ENCODE measurements at places on chromosomes 2 and 18.

DNA sequence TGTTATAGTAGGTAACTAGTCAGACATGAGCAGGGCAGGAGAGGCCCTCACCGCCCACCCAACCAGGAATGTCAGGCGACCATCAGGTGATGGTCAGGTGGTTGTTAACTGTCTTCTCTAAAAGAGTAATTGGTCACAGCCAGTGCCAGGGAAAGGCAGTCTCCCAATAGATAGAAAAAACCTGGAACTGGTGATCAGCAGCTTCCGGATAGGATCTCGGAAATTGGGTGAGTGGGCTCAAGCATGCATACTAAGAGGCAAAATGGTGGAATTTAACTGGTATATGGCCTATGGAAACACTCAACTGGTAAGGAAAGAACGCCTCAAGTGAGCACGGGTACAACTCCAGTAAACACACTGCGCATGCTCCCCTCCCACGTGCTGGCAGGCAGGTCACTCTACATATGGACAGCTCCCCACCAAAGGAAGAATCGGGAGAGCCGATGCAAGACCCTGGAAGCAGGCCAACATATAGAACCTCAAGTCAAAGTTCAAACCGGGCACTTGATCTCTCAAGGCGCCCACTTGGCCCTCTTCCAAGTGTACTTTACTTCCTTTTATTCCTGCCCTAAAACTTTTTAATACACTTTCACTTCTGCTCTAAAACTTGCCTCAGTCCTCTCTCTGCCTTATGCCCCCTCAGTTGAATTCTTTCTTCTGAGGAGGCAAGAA is 43.5 kb upstream of the TMEM131 start:
- no peak for DNase-seq

- no peak for DNase-seq
These were observed 13.5 kb upstream of the SIX3 start for GRCh38 chr2:44927985-44928482.

DNA sequence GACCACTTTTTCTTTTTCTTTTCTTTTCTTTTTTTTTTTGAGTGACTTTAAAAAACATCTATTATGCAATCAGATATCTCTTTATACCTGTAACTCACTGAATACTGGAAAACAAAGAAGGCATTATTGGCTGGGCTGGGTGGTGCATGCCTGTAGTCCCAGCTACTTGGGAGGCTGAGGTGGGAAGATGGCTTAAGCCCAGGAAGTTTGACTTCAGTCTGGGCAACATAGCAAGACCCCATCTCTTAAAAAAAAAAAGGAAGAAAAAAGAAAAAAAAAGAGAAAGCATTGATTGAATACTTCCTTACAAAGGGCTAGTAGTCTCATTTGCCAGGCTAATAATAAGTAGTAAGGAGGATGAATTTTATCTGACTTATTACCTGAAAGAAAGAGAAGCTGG is 2.7 kb upstream of the MTCL1 start:
- no peak for DNase-seq

GRCh38 chr2:232873292-232873908 is 3.3 kb downstream of the SNORC start:
- no peak for DNase-seq

DNA sequence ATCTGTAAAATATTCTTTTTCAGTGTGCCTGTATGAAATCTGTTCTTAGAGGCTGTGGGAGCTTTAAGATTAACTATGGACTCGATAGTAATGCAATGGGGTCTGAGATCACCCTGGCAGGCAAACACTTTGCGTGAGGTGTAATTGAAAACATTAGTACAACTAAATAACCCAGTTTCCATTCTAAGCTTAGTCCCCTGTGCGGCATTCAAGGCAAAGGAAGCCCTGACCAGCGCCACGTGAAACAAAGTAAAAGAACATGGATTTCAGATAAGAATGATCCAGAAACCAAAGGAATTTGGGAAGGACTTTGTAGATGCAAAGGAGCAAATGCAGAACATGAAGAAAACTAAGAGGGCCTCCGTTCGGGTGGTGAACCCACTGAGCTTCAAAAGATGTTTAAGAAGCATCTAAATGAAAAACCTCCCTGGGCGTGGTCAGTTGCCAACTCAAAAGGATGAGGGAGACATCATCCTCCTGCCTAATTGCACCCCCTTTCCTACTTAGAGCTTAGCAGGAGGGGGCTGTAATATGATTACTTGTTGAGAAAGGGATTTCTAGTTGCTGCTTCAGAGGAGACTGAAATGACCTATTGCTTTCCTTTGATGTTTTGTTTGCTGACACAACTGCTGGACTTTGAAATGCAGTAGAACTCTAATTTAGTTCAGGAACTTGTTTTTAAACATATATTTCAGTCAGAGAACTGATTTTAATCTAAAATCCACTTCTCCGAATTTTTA is 7.9 kb upstream of the CETN1 start:
- DNase-seq, result no peak

DNA sequence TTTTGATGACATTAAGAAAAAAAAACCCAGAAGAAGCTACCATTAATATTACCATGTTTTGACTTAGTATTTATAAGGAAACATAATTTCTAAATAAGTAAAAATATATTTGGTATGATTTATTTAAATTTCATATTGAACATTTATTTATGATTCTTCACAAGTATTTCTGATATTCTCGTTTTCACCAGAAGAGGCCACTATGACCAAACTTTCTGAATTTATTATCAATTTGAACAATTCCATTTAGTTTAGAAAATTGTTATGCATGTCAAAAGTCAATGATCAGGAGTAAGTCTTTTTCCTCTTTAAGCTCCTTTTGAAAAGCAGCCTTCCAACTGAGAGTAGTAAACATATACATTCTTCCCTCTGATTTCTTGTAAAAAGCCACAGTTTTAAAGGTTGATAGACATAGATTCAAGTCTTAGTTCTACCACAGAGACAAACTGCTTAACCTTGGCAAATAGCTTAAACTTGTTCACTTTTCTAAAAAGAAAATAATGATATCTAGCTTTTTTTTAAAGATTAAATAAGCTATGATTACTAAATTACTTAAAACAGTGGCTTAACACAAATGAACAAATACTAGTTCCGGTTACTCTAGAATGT is 329.9 kb downstream of the TRIB2 start:
- no peak for DNase-seq

DNA sequence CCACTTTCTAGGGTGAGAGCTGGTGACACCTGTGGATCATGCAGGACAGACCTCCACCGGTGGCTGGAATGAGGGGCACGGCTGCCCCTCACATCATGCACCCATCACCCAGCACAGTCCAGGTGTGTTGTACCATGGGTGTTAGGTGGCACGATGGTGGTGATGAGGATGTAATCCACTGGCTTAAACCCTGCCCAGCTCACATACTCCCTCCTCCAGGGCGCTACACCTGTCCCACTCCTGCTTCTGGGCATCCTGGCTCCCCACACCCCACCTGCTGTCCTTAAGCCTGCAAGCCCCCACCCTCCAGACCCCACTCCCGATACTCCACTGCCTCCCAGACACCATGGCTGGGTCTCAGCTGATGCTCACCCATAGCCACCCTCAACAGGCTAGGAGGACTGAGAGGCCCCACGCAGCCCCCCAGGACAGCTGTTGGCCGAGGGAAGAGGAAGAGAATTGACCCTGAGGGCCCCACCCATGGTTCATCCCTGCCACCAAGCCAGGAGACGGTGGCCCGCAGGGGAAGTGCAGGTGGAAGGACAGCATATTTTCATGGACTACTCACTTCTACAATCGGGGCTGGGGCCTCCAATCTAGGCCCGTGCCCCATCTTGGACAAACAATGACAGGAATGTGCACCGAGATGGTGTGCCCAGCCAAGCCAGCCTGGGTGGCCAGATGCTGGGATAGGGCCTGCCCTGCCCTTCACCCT is 34.3 kb downstream of the MAL start:
- no peak for DNase-seq

Measured in ureter (tissue), 1 donor.